ENCODE measurements at places on chromosomes 11 and 22.

- no peak for DNase-seq
Observed at GRCh38 chr22:37594237-37594636, 14.3 kb upstream of the LGALS2 start.

DNA sequence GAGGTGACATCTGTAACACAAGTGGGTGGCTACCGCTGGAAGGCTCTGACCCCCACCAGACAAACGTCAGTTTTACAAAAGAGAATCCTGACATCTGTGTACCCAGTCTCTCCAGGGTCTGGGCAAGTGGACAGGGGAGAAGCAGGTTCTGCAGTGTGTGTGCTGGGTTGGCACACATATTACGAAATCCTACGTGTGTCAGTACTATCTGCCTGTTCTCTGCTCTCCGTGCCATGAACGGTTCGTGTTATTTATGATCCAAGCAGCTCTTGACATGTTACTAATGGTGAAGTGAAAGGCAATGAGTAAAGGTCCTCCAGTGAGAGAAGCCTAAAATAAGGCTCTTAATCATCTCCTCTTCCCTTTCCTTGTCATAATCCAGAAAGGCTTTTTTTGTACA, 201.5 kb upstream of the MTMR2 start:
- DNase-seq, result no peak

GRCh38 chr22:41621911-41622179, 750 bp downstream of the XRCC6 start:
- no peak for DNase-seq

DNA sequence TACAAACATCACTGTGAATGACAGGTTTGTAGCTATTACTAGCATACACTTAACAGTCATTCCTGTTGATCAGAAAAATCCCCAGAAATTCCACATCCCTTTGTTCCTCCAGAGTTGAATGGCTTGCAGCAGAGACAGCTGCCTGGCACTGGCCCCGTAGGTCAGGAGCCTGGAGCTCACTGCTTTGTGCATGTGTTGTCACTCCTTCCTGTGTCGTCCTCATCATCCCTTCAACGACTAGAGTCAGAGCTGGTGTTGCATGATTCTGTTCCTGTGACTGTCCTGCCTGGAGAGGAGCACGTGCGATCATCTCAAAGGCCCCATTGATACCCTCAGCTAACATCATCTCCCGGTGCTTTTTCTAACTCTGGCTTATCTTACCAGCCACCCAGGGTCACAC, 58.3 kb downstream of the LDLRAD3 start:
- no peak for DNase-seq

DNA sequence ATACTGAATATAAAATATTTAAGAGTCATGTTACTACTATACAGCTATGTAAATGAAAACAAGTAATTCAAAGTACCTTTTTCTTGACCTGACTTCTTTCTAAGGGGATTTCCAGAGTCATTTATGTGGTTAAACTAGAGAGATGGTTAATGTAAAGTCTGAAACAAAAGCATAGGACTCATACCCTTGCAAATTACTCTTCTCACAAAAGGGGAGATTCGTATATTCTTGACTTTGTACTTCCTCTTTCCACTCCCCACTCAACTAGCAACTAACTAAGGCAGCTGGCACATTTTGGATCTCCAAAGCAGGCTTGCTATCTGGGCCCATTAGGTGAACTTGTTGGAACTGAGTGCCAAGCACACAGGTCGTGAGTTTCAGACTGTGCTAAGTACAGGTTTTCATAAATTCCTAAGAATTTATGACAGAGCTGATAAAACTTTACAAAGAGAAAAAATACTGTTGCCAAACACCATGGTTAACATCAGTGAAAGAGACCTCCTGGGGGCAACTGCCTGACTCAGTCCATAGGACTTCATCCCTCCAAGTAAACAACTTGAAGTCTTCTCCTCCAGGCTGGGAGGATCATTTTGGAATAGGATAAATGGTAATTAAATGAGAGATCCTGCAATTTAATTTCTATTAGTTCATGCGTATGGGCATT, 77.0 kb upstream of the DDI1 start:
- DNase-seq, result no peak

GRCh38 chr11:128627666-128628324, 40.4 kb upstream of the ETS1 start:
- DNase-seq, result no peak

DNA sequence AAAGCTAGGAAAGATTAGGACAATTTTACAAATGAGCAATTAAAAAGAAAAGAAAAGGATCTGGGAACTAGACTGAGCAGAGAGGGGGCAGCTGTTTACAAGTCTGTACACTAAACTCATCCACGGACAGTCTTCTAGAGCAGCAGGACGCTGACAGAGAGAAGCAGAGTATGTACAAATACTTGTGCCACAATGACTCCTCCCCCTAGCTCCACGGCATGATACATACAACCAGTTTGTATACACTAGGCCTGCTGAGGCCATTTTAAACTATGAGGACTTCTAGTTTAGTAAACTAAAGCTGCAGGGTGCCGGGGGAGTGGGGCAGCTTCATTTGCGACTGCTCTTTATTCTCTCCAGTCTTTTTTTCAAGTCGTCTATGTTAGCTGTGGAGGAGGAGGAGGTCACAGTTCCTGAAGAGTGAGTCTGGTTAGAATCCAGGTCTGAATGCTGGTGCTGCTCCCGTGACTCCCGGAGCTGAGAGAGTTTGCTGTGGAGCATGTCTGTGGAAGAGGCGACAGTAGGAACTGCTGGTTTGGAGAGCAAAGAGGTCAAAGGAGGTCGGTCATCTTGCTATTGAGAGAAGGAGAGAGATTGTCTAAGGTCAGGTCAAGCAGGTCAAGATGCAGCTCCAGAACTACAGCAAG, 24.8 kb downstream of the F2 start:
- no peak for DNase-seq

DNA sequence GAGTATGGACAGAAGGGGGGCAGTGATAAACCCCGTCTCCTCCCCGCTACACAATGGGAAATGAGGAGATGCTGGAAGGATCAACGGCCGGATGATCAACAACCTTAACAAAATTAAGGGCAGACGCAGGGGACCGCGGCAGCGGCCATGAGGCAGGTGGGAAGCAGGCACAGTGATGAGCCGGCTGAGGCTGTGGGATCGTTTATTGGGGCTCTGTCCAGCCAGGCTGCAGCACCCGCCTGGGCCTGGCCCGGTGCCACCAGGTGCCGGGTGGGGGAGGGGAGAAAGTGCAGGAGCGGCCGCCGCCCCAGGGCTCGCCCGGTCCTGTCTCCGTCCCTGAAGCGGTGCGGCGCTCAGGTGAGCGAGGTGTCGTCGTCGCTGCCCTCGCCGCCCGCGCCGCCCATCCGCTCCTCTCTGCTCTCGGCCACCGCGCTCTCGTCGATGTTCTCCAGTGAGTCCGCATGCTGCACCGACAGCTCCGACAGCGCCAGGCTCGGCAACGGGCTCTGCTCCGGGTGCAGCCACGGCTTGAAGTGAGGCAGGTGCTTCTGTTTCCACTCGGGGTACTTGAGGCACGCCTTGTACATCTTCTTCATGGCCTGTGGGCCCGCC, 2.4 kb upstream of the ARAP1 start:
- DNase-seq, result no peak

DNA sequence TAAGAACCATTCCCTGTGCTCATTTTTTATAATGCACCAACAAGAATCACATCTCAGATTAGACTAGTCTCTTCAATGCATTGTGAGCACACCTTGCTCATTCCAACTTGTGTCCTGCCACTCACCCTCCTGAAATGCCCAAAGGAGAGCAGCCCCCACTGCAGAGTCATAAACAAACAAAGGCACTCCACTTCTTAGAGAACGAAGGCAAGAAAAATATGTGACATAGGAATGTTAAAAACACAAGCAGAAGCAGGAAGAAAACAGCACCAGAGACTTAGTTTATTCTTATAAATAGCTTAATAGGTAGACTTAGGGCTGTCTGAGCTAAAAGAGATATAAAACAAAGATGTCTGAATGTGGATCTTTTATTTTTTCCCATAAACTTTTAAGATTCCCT, 57.2 kb downstream of the GUCY1A2 start:
- DNase-seq, result no peak

- peak; percentile 84 for DNase-seq
Observed at GRCh38 chr11:110296226-110297075, at the start of gene RDX. Gene RDX (minus strand): TSS chr11:110296614. CDS start chr11:110279692, 16,922 bp downstream.

GRCh38 chr11:121417055-121417551, 35.0 kb upstream of the SORL1 start:
- DNase-seq, result peak; percentile 100

DNA sequence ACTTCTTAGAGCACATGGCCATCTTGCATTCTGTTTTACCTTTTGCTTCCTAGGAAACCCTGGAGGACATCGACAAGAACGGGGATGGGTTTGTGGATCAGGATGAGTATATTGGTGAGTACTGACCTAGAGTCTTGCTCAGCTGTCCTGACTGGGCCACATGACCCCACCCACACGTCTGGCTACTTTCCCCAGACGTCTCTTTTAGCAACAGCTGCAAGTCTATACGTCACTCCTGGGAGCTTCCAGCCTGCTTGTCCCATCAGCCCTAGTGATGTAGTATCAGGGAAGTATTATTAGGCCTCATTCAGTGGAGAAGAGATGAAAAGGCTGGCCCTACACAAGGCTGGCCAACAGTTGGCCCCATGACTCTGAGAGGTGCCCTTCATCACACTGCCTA, 9.6 kb downstream of the RCN1 start:
- no peak for DNase-seq

DNA sequence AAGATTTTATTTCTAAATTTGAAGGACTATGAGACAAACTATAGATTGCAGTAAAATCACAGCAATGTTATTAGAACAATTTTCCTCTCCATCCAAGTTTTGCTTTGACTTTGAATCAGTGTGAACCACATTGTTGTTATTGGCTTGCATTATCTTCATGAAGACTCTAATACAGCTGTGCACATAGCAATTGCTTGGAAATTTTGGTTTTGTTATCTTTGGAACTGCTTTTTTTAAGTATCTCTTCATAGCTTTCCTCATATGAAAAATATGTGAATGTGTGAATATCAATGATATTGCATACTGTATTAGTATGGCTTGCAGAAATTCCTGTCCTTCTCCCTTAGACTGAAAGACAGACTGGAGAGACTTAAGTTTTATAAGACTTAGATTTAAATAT, 666.6 kb downstream of the LUZP2 start:
- no peak for DNase-seq

- no peak for DNase-seq
Observed at GRCh38 chr22:31764785-31765184, 11.0 kb downstream of the DEPDC5 start.

DNA sequence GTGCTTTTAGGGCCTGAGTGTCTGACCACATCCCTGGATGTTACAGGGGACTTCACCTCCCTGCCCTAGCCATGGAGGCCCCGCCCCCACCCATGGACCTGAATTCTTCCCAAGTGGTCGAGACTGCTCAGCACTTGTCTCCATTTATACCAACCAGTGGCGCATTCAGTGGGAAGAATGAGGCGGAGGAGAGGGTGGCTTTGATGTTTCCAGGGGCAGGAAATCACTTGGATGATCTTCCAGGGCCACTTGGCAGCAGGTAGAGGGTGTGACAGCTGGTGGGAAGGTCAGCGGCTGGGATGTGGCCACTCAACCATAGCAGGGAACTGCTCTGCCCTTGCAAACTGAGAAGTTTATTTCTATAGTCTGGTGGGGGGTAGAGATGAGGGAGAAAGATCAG, 155.1 kb upstream of the BLID start:
- DNase-seq, result no peak

DNA sequence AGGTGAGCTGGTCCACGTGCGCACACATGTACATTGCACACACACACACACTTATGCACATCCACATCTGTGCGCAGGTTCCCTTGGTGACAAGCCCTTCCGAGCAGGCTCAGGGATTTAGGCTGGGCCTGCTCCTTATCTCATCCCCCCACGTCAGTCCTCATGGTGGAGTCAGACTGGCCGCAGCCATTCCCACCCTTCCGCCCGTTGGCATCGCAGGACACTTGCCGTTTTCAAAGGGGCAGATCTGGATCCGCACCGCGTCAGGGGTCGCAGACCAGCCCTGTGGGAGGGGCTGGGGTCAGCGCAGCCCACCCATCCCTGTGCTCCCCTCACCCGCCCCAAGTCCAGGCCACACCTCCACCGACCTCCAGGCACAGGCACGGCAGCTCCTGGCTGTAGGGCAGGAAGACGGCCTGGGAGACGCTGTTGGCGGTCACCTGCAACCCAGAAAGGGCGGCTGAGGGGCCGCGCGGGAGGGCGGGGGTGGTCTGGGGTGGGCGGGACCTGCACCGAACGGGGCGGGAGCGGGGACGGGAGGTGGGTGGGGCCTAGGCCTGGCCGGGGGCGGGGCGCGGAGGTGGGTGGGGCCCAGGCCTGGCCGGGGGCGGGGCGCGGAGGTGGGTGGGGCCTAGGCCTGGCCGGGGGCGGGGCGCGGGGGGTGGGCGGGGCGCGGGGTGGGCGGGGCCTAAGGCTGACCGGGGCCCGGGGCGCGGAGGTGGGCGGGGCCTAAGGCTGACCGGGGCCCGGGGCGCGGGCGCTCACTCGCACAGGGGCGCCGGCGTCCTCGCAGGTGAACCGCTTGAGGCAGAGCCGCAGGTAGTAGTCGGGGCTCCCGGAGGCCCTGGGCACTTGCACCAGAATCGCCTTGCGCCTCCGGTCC, 13.3 kb downstream of the IL17REL start:
- DNase-seq, result no peak

DNA sequence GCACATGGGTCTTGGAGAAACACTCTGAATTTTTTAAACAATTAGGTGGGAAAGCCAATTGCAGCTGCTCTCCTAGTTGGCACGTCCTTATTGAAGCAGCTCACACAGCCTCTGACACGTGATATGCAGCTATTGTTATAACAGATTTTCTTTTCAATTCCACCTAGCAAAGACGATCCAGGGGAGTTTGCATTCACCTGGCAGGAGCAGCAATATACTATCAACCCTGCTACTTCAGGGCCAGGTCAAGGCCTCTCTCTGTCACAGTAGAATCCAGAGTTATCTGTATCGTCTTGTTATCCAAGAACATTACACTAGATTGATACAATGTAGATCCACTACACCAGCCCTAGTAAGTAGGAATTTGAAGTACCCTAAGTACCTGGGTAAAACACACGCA, 8.3 kb downstream of the KRTAP5-11 start:
- no peak for DNase-seq

DNA sequence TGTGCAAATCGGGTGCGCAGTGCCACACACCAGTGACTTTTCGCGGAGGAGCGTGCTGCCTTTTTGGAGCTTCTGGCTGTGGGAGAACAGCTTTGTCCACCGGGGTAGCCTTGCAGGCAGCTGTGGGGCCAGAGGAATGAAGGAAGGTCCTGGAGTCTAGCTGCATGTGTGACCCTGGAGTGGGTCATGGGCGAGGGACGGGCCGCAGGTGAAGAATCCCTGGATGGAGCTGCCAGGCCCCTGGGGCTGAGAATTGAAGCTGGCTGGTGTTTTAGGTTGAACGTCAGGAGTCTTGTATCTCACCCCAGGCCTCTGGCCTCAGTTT, 8.6 kb downstream of the CCND1 start:
- DNase-seq, result no peak

- DNase-seq, result no peak
Observed at GRCh38 chr22:31342389-31343140, 3.6 kb downstream of the PATZ1 start.

- DNase-seq, result no peak
Observed at GRCh38 chr11:27868226-27868625, 168.0 kb upstream of the BDNF start.

- no peak for DNase-seq
Observed at GRCh38 chr22:33706100-33706499, 214.2 kb downstream of the LARGE1 start.

Data from GF-D8 (cell line).